ENCODE measurements at places on chromosomes 11 and 22. TPM values are rescaled to one million over a fixed set of nuclear protein-coding genes. Genes with fewer than 3 reads are reported as not detected.

DNA sequence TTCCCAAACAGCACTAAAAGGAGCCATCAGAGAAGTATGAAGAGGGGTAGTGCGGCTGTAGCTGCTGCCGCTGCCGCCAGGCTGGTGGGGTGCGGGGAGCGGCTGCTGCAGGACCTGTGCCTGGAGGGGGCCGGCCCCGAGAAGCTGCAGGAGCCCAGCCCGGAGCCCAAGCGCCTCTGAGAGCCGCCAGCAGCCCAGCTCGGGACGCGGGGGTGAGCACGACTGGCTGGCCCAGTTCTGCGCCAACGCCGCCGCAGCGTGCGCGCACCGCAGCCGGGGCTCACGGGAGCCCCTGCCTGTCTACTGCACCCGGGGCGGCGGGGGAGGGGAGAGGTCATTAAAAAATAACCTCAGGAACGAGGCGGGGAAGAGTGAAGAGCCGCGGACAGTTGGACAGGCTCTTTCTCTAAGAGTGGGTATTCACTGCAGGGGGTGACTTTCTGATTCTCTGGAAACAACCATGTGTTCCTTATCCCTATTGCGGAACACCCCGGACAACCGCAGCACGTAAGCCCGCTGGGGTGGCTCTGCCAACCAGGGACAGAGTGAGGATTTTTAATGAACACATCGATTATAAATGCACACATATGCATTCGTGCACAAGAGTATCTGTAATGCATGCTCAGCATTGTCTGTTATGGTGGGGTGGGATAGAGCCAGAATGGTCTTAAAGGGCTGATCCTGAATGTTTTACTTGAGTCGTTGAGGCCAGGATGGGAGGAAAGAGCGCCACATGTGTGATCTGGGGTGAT, 453 bp downstream of the GAS2 start:
- no peaks in the 10 kb centered on the region for H3K27me3 ChIP-seq
- peak overlapping the region; percentile 90 for H3K4me3 ChIP-seq
- peak; percentile 53 for DNase-seq
- peak overlapping the region; percentile 87 for H3K27ac ChIP-seq
- H3K4me1 ChIP-seq: peaks cover 58% of the 10 kb centered on the region

WNT11 gene
- total RNA-seq: 0.66 TPM

ANKK1 gene
- not detected for total RNA-seq

DNA sequence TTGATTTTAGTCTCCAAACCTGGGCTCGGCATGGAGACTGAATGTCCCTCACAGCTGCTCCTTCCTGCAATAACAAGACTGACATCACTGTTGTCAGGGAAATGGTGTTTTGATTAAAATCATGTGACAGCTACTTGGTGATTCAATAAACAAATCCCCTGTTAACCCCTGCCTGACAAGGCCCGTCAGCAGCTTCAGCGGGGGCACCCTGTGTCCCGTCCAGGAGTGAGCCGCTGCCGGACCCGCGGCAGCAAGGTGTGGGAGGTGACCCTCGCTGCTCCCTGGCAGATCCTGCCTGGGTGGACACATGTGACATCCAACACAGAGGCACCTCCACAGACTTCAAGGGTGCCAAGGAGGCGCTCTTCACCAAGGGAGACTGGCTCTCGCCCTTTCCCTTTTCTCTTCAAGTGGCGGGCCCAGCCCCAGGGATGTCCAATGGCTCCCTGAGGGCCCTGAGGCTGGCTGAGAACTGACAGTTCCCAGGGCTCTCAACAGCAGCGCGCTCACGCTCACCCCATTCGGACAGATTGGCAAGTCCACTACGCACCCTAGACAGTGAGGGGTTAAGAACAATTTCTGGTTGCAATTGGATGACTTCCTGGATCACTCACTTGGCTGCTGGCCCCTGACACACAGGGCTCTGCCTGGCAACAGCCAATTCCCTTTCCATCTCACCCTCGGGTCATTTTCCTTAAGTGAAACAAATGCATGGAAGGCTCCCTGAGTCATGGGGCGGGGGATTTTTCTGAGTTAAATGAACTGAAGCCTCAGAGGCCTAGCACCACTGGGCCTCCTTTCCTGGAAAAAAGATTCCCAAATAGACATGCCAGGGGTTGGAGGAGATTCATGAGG, 30.7 kb downstream of the PPP2R1B start:
- H3K4me1 ChIP-seq: peaks cover 21% of the 10 kb centered on the region
- no peak overlapping the region for H3K27ac ChIP-seq
- H3K4me3 ChIP-seq: no peak overlapping the region
- H3K27me3 ChIP-seq: no peaks in the 10 kb centered on the region

MOGAT2 gene
- 27.8 TPM for total RNA-seq

- H3K27ac ChIP-seq: no peak overlapping the region
- no peaks in the 10 kb centered on the region for H3K4me1 ChIP-seq
- no peaks in the 10 kb centered on the region for H3K36me3 ChIP-seq
- H3K4me3 ChIP-seq: no peak overlapping the region
- H3K27me3 ChIP-seq: no peaks in the 10 kb centered on the region
Measured at GRCh38 chr22:39567135-39567946, 3.2 kb upstream of the CACNA1I start.

NLRP14 gene
- not detected for total RNA-seq

GRCh38 chr11:18794956-18795355, 3.4 kb upstream of the PTPN5 start:
- H3K4me1 ChIP-seq: no peaks in the 10 kb centered on the region
- no peak for DNase-seq
- H3K27me3 ChIP-seq: peaks cover 22% of the 10 kb centered on the region
- no peak overlapping the region for H3K4me3 ChIP-seq
- no peaks in the 10 kb centered on the region for H3K36me3 ChIP-seq
- no peak overlapping the region for H3K27ac ChIP-seq

- H3K27me3 ChIP-seq: no peaks in the 10 kb centered on the region
- no peak for DNase-seq
- no peaks in the 10 kb centered on the region for H3K36me3 ChIP-seq
- no peak overlapping the region for H3K27ac ChIP-seq
- no peaks in the 10 kb centered on the region for H3K4me1 ChIP-seq
- H3K4me3 ChIP-seq: no peak overlapping the region
Measured at GRCh38 chr11:24589064-24589463, 92.2 kb downstream of the LUZP2 start.

DNA sequence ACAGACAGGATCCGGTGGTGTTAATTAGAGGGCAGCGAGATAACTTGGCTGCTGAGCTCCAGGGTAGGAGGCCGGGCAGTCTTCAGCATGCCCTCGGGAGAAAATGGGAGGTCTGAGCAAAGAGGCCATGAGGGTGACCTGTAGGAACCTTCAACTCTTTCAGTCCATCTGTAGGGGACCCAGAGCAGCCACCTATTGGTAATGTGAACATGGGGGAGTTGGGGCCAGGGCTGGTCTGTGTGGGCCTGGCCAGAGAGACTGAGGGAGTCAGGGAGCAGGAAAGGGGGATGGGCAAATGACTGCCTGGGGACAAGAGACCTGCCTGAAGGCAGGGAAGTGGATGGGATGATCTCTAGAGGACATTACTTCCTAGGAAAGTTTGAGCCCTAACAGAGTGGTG, 101.0 kb upstream of the NNMT start:
- no peaks in the 10 kb centered on the region for H3K36me3 ChIP-seq
- H3K27me3 ChIP-seq: no peaks in the 10 kb centered on the region
- no peak overlapping the region for H3K27ac ChIP-seq
- DNase-seq: no peak
- no peak overlapping the region for H3K4me3 ChIP-seq

KDM4E gene
- not detected for total RNA-seq

THOC5 gene
- total RNA-seq: 46.7 TPM

RIN1 gene
- total RNA-seq: 4.1 TPM

DNA sequence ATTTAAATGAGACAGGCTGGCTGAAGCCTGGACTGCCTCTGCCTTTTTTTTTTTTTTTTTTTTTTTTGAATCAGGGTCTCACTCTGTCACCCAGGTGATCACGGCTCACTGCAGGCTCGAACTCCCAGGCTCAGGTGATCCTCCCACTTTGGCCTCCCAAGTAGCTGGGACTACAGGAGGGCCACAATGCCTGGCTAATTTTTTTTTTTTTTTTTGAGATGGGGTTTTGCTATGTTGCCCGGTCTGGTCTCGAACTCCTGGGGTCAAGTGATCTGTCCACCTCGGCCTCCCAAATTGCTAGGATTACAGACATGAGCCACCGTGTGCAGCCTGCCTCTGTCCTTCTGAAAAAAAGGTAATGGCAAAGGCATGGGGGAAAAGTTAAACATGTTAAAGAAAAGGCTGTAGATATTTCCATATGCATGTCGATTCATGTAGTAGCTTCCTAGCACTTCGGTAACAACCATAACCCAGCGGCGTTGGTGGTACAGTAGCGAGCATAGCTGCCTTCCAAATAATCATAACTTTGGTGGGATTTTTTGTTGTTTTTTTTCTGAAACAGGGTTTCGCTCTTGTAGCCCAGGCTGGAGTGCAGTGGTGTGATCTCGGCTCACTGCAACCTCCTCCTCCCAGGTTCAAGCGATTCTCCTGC, 48.8 kb downstream of the MCHR1 start:
- DNase-seq: no peak
- no peaks in the 10 kb centered on the region for H3K27me3 ChIP-seq
- H3K36me3 ChIP-seq: no peaks in the 10 kb centered on the region
- H3K4me3 ChIP-seq: no peak overlapping the region

CRYAB gene
- total RNA-seq: 0.69 TPM

GRCh38 chr22:46043816-46044620, 67.1 kb upstream of the WNT7B start:
- DNase-seq: no peak
- H3K36me3 ChIP-seq: no peaks in the 10 kb centered on the region
- no peak overlapping the region for H3K27ac ChIP-seq

CASP1 gene
- 5.2 TPM for total RNA-seq

- no peaks in the 10 kb centered on the region for H3K36me3 ChIP-seq
- H3K4me1 ChIP-seq: no peaks in the 10 kb centered on the region
- no peak overlapping the region for H3K27ac ChIP-seq
- no peak overlapping the region for H3K4me3 ChIP-seq
Measured at GRCh38 chr11:2331404-2331803, 29.6 kb downstream of the TSPAN32 start.

GRCh38 chr22:24474221-24474620, 20.9 kb upstream of the UPB1 start:
- DNase-seq: peak; percentile 64
- no peaks in the 10 kb centered on the region for H3K27me3 ChIP-seq
- no peaks in the 10 kb centered on the region for H3K36me3 ChIP-seq
- no peak overlapping the region for H3K4me3 ChIP-seq
- peaks cover 31% of the 10 kb centered on the region for H3K4me1 ChIP-seq

GRCh38 chr11:45382133-45382878, 96.2 kb upstream of the SYT13 start:
- H3K27me3 ChIP-seq: 0 out of 2 replicates have a peak, but pooled peaks cover under 1% of the 10 kb centered on the region
- no peak overlapping the region for H3K4me3 ChIP-seq
- no peak for DNase-seq
- H3K36me3 ChIP-seq: no peaks in the 10 kb centered on the region

GRCh38 chr22:20420157-20420842, 17.3 kb downstream of the SCARF2 start:
- H3K36me3 ChIP-seq: no peaks in the 10 kb centered on the region
- H3K27ac ChIP-seq: no peak overlapping the region
- peaks cover 65% of the 10 kb centered on the region for H3K4me1 ChIP-seq
- no peaks in the 10 kb centered on the region for H3K27me3 ChIP-seq

DNA sequence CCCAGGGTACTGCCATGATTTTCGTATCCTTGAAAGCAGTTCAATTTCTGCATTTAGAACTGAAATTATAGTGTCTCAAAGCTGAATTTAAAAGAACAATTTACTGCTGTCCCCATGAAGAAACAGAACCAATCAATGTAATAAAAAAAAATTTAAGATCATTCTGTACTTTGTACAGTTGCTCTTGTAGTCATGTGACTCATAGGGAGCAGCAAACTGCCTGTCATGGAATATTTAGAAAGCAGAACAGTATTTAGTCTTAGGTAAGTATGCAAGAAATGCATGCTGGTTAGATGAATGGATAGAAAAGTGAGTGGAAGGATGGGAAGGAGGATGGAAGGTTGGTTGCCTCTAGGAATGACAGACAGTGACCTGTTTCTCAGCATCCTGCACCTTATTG, 450.9 kb downstream of the RAB38 start:
- H3K4me1 ChIP-seq: no peaks in the 10 kb centered on the region
- no peaks in the 10 kb centered on the region for H3K36me3 ChIP-seq
- DNase-seq: no peak
- no peaks in the 10 kb centered on the region for H3K27me3 ChIP-seq
- no peak overlapping the region for H3K4me3 ChIP-seq
- no peak overlapping the region for H3K27ac ChIP-seq

PEX16 gene
- 21.8 TPM for total RNA-seq

DNA sequence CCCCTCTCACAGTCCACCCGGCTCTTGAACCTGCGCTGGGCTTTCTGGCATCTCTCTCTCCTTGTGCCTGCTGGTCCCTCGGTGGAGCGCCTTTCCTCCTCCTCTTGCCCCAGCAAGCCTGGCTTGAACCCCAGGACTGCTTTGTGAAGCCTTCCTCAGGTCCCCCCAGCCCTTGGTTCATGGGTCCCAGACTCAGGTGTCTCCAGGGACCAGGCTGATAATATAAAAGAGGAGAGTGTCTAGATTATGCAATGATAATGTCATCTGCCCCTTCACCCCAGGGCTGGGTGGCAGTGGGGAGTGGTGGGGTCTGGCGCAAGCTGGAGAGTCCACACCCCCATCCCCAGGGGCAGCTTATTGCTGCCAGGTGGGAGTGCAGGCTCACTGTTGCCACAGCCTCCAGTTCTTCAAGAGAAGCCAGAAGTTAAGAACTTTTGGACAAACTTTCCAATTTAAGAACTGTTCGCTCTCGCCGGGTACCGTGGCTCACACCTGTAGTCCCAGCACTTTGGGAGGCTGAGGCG, 36.6 kb upstream of the PARVG start:
- H3K4me3 ChIP-seq: no peak overlapping the region
- H3K4me1 ChIP-seq: no peaks in the 10 kb centered on the region
- H3K27me3 ChIP-seq: 0 out of 2 replicates have a peak, but pooled peaks cover 2% of the 10 kb centered on the region
- DNase-seq: no peak
- no peak overlapping the region for H3K27ac ChIP-seq
- no peaks in the 10 kb centered on the region for H3K36me3 ChIP-seq

C11orf87 gene
- total RNA-seq: not detected

DNA sequence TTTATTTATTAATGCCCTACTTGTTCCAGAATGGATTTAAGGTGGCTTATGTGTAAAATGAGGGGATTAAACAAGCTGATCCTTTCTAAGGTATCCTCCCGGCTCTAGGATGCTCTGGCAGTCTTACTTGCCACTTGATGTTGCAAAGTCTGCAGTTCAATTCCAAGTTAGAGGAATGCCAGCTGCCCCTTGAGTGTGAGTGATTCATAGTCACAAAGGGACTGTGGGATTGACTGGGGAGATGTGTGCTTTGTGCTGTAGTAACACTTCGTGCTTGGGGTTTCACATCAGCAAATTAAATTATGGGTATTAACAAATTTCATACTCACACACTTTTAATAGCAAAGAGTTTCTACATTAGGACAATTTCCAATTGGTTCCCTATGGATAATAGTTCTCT, 550.8 kb upstream of the CADM1 start:
- H3K36me3 ChIP-seq: no peaks in the 10 kb centered on the region
- H3K4me1 ChIP-seq: no peaks in the 10 kb centered on the region
- no peak overlapping the region for H3K27ac ChIP-seq
- no peak for DNase-seq
- H3K27me3 ChIP-seq: no peaks in the 10 kb centered on the region
- H3K4me3 ChIP-seq: no peak overlapping the region
